ENCODE measurements at places on chromosomes 13 and 19.

DNA sequence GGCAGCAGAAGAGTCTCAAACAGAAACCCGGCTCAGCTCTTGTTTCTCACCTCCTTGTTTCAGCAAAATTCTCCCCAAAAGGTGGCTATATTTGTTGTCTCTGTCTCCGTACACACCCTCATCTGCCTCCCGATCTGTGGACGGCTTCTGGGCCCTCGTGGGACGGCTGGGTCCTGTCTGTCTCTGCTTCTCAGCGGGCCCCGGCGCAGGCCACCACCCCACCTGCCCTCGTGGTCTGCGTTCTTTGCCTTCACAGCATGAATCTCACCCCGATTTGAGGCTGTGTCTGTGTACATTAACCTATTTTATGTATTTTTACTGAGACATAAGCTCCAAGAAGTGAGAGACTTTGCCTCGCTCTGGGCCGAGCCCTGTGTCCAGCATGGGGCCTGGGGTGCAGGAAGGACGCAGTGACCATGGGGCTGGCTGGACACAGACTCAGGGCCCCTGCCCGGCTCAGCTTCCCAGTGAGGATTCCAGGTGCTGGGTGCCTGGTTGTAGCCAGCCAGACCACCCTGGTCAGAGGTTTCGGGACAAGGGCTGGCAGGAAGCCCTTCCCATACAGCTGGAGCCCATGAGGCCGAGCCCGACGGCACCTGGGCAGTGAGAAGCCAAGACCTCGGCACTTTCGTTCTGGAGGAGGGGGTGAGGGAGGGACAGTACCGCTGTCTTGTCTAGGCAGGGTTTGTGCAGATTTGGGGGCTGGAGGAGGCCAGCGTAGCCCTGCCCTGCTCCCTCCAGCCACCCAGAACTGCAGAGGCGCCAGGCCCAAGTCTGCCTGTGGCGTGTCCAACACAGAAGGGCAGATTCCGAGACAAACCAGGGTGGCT is 78.5 kb upstream of the MCF2L start:
- no peak for DNase-seq

DNA sequence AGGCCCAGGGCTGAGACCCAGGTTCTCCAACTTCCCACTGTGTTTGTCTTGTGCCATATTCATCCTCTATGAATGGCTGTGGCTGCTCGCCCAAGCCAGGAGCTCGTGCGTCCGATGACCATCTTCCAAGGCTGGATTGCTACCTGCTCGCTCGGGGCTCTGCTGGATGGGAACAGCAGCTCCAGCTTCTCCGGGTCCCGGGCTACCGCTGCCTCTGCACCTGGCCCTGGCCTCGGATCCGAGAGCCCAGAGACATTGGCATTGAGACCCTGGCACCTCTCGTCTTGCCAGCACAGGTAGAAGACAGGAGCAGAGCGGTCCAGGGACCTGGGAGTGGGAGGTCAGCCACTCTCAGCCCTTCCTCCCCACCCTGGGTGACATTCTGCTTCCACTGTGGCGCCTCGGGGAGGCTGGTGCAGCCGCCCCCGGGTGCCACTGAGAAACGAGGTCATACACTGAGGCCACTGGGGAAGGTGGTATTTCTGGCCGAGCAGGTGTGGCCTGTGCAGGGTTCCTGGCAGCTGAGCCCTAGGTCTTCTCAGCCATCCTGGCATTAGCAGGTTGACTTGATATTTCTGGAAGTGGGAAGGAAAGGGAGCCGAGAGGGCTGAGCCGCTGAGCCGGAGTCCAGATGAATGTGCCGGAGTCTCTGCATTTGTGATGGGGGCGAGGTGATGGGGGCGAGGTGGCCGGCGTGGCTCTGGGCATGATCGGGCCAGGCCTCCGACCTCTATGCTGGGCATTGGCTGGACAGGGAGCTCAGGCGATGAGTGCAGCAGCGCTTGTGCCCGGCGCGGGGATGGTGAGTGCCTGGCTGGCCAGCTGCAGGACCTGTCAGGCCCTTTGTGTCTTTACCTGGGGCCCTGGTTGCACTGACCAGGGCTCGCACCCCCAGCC is 18.6 kb downstream of the NDUFB7 start:
- DNase-seq, result no peak

- no peak for DNase-seq
Observed at GRCh38 chr13:72181661-72182060, 314.7 kb upstream of the DACH1 start.

DNA sequence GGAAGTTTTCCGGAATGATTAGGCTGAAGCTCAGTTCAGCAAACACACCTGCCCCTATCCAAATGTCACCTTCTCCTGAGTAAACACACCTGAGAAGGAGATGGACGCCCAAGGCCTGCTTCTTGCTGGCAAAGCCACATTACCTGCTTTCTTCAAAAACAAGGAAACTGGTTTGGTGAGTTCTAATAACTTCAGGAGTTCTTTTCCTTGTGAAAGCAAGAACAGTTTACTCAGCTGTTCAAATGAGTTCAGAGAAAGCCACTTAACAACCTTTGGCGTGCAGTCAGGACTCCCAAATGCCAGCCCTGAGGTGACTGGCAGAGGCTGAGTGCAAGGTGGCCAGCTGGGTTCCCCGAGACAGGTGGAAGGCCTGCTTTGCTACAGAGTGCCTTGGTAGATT is 160.5 kb downstream of the STK24 start:
- no peak for DNase-seq

- no peak for DNase-seq
Observed at GRCh38 chr19:15240515-15240914, 8.3 kb upstream of the EPHX3 start.

- no peak for DNase-seq
Observed at GRCh38 chr19:28500982-28501630, 711.8 kb downstream of the UQCRFS1 start.

DNA sequence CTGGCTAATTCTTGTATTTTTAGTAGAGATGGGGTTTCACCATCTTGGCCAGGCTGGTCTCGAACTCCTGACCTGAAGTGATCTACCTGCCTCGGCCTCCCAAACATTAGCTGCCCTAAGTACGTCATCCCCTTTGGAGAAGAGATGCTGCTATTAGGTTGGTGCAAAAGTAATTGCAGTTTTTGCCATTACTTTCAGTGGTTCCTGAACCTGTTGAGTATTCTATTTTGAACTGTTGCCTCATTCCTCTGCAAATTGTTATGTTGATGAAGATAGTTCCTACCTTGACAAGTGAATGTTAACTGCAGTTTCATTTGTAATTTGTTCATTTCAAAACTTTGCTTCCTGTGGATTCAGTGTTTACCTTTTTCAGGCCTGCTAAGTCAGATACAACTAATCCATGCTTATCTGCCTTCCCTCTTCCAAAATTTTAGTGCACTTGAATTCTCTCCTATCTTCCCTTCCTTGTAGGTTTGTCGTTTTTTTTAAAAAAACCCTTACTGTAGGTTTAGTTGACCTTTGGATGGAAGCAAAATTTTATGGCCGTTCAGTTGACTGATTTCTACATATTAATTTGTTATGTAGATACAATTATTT is 24.0 kb downstream of the ZMYM2 start:
- no peak for DNase-seq

DNA sequence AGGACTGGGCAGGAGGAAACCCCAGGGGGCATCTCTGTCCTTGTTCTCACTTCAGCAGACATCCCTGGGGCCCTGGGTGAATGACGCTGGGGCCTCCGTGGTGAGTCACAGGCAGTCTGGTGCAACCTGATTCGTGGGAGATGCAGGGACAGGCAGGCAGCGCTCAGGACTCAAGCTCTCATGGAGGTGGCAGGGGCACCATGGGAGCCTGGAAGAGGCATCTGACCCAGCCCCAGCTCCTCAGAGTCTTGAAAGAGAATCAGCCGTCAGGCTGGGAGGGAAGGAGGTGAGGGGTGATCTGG is 14.0 kb upstream of the PTOV1 start:
- DNase-seq, result no peak

- DNase-seq, result no peak
Observed at GRCh38 chr13:29582171-29582570, 13.3 kb downstream of the SLC7A1 start.

GRCh38 chr13:66218583-66218982 is 1011.6 kb downstream of the PCDH9 start:
- DNase-seq, result no peak

DNA sequence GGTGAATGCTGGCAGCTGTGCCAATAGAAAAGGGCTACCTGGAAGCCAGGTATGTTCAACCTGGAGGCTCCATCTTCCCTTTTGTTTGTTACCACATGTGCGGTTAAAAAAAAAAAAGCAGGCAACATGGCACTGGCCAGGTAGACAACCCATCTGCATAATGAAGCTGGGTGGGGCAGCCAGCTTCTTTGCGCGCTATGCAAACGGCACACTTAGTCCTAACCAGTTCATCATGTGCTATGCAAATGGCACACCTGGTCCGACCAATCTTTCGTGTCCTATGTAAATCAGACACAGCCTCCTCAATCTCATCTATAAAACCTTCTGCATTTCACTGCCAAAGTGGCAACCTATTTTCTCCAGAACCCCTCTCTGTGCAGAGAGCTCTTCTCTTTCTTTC is 11.3 kb upstream of the IGSF23 start:
- DNase-seq, result no peak

DNA sequence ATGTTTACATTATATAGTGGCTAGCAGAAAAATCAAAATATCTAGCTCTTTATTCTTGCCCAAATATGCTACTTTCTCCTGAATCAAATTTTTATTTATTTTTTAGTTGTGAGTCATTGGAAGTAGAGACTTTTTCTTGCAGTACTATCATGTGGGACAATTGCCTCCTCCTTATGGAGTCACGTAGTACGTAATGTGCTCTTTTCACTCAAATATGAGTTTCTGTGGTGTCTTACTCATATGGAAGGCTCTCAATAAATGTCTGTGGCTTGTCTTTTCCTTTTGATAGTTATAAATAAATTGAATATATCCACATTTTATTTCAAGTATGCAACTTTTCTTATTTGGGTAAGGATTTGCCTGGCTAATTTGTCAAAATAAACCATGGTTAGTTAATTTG is 1411.0 kb upstream of the SLC10A2 start:
- no peak for DNase-seq

- DNase-seq, result no peak
Observed at GRCh38 chr13:35499196-35499662, 22.7 kb upstream of the MAB21L1 start.

DNA sequence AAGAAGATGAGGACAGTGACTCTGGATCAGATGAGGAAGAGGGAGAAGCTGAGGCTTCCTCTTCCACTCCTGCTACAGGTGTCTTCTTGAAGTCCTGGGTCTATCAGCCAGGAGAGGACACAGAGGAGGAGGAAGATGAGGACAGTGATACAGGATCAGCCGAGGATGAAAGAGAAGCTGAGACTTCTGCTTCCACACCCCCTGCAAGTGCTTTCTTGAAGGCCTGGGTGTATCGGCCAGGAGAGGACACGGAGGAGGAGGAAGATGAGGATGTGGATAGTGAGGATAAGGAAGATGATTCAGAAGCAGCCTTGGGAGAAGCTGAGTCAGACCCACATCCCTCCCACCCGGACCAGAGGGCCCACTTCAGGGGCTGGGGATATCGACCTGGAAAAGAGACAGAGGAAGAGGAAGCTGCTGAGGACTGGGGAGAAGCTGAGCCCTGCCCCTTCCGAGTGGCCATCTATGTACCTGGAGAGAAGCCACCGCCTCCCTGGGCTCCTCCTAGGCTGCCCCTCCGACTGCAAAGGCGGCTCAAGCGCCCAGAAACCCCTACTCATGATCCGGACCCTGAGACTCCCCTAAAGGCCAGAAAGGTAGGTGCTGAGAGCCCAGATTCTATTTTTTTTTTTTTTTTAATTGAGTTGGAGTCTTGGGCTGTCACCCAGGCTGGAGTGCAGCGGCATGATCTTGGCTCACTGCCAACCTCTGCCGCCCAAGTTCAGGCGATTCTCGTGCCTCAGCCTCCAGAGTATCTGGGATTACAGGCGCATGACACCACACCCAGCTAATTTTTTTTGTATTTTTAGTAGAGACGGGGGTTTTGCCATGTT is 2.3 kb downstream of the PPP1R15A start:
- DNase-seq, result no peak

DNA sequence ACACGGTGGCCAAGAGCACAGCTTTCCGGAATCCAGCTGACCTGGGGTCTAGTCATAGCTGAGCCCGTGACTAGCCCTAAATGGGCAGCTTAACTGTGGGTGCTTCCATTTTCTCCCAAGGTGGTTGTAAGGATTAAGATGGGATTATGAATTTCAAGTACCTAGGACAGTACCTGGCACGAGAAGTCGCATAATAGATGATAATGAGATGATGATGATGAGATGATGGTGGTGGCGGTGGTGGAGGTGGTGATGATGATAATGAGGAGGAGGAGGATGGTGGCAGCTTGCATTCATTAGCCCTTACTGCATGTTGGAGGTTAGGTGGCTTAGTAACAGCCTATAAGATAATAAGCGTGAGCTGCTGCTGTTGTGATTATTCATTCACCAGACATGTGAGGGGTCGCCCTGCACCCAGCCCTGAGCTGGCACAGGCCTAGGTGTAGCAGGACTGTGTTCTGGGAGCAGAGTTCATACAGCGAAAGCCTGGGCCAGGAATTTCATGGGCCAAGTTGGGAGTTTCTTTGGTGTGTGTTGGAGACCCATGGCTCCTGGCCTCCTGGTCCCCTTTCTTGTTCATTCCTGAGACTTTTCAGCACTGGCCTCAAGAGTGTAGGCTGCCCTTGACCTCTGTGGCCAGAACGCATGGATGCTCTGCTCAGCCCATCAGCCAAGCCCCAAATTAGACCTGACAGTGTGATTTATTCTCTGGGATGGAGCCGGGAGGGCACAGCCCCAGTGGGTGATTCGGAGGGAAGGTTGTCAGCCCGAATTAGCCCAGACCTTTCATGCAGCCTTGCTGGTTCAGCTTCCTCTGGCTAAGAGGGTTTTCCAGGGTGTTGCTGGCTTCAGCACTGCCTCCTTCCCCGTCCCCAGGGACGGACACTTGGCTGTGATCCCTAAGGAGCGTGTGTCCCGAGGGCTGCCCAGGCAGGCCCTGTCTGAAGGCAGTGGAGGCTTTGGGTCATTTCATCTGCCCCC is 128.8 kb downstream of the SIPA1L3 start:
- no peak for DNase-seq

- peak; percentile 19 for DNase-seq
Observed at GRCh38 chr13:45847554-45848224, 3.9 kb downstream of the SIAH3 start.

GRCh38 chr13:33168321-33168960 is 117.1 kb downstream of the STARD13 start:
- DNase-seq, result no peak

DNA sequence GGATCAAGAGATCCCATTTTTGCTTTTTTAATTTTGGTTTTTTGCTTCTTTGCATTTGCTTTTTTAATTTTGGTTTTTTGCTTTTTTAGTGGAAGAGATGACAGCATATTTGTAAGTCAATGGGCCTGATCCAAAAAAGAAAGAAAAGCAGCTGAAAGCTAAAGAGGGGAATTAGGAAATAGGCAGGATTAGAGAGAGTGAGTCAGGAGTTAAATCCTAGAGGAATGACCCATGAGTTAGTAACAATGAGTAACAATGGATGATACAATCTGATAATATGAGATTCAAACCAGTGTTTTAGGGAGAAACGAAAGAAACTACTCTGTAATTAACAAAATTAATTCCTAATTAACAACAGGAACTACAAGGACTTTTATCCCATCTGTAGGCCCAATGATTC is 111.2 kb upstream of the SGCG start:
- DNase-seq, result no peak

- no peak for DNase-seq
Observed at GRCh38 chr13:59745392-59745788, 418.3 kb downstream of the DIAPH3 start.

GRCh38 chr13:37621811-37622361 is 23.3 kb upstream of the POSTN start:
- DNase-seq, result no peak

Measured in activated T-cell treated with anti-CD3 and anti-CD28 coated beads for 1 hour (primary cell).